Activated CD4-positive, alpha-beta T cell treated with anti-CD3 and anti-CD28 coated beads for 1 hour (primary cell): ENCODE measurements at places on chromosomes 4 and X.

- no peak for DNase-seq
Measured at GRCh38 chrX:133668225-133668931, 253.1 kb upstream of the GPC4 start.

DNA sequence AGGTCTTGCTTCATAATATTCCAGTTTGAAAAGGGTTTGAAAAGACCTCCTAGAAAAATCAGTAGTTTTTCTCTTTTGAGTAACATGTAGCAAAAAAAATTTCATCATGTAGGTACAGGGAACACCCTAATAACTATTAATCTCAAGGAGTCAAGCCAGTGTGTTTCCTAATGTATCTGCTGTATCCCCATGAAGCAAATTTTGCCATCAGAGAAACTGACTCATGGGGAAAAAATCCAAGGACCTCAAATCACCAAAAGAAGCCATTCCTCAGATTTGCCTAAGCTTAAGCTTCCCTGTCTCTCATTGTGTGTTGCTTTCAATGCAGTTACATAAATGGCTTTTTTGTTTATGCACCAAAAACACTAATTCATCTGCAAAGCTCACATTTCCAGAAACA lies 29.7 kb downstream of the F9 start:
- no peak for DNase-seq

DNA sequence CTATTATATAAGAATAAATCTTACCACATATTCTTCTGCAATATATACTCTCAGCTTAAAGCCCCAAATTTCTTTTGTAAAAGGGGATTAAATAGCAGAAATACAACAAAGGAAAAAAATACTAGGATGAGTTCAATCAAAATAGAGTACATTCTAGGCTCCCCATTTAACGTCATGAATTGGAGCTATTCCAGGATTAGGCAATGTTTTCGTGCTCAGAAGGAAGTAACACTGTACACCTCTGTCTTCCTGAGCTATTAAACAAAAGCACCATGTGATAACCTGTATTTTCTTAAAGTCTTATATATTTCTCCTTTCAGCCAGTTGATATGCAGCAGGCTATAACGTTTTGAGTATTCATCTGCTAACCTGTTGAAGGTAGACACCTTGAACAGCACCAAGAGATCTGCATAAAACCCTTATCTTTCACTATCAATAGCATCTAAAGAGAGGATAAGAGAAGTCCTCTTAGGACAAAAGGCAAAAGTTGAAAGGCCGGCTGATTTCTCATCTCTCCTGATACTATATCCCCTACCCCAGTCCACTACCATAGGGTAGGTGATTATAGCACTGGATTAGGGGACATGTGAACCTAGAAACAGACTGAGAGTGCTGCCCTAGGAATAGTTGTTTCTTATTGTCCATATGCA lies 31.5 kb downstream of the TEC start:
- no peak for DNase-seq

DNA sequence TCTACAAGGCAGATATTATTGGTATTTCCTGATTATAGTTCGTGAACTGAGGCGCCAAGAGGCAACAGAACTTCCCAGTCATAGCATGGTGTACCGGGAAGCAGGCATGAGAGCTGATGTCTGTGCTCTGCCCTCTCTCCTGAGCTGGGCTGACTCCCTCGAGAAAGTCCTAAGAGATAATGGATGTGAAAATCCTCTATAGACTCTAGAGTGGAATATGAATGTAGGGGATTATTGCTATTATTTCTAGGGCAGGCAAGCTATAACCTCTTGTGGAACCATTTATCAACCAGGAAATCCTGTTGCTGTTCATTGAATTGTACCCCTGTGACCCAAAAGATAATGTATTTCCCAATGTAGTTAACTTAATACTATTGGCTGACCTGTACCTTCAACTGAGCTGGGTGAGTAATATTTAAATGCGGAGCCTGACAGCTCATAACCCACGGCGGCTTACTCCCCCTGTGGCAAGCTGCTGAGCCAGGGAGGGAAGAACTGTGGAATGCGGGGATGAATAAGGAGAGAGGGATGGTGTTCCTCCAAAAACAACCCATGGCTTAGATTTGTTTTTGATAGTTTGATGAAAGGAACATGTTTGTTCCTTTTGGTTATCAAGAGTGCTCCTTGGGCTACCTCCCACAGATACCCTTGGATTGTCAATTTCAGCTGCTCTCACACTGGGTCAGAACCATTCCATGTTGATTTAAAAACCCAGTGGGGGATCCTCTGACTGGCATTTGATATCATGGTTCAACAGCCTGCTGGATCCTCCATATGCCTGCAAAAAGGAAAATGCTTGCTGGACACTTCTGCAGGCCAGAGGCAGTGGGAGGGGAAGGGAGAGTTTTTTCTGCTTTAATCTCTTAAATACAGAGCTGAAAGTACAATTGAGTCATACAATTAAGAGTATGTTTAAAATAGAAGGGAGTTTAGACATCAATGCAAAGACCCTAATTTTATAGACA lies 339.0 kb upstream of the BOD1L1 start:
- DNase-seq, result no peak

- no peak for DNase-seq
Measured at GRCh38 chrX:9878146-9878820, 88.9 kb upstream of the CLDN34 start.

- no peak for DNase-seq
Measured at GRCh38 chr4:155802190-155802959, 43.6 kb downstream of the GUCY1B1 start.

DNA sequence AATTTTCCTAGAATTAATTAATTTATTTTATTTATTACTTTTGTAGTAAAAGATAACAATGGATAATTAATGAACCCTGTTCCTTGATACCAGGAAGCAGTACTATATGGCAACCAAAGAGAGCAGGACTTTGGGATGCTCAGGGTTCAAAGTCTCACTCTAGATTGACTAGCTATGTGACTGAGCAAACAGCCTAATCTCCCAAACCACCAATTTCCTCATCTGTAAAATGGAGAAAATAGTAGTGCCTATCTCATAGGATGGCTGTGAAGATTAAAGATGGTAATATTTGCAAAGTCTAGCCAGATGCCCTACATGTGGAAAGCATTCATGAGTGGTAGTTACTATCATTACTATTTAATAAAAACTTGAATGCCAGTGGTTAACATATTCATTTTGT lies 97.6 kb downstream of the PRDM5 start:
- DNase-seq, result no peak

DNA sequence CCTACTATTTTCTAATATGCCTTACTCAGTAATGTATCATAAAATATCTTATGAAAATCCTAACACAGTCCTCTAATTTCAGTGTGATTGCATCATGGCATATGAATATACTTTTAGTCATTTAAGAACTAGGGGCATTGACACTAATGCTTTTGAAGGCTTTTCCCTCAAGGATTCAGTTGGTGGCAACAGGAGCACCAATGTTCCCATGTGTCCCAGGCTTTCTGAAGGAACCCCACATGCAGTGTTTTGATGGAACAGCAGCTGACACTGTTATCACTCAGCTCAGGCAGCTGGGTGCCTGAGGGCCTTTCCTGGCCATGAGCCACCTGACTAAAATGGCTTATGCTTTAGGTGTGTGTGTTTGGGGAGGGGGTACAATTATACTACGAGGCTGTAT lies 348.3 kb downstream of the ARHGAP24 start:
- DNase-seq, result no peak

- no peak for DNase-seq
Measured at GRCh38 chr4:38672397-38673129, 8.6 kb downstream of the KLF3 start.

DNA sequence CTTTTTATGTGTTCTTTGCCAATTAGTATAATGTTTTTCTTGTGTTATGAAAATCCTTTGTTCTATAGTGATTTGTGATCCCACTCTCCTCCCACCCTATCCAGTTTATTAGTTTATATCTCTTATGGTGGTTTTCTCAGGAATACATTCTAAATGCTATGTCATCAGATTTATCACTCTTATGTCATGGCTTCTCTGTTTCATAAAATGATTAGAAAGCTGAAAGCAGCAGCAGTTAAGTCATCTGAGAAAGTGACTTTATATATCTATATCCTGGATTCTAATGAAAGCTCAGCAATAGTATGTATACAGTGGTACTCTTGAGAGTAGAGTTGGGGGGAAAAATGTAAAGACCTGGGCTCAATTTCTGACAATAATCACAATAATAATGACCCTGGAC lies 41.2 kb downstream of the NCAPG start:
- DNase-seq, result no peak

DNA sequence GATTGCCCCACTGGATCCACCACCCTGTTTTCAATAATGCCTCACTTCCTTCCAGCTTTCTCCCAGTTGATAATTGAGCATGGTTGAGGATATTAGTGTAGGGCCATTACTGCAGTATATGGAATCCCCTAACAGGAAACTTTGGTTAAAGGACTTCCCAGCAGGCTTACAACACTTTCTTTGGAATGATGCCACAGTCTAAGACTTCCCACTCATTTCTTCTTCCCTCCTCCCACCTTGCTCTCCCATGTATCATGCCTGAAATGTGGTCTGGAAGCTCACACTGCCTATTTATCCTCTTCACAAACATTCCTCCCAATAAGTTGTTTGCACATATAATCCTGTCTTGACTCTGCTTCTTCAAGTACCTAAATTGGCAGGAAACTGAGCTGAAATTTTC lies 863.3 kb downstream of the CENPC start:
- DNase-seq, result no peak

DNA sequence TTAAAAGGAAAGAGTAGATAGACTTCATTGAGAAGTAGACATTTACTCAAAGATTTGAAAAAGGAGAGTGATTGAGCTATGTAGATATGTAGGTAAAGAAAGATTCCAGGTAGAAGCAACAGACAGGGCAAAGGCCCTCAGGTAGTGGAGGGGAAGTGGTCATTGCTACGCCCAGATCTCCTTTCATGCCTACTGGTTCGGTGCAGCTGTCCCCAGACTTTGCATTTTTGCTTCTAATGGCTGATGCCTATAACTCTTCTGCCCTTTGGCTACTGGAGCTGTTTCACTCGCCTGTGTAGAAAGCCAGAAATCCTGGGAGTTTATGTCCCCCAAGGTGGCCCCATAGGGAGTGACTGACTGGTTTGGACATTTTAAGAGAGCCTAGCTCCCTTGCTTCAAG lies 16.9 kb upstream of the ARMCX2 start:
- no peak for DNase-seq

- DNase-seq, result no peak
Measured at GRCh38 chrX:49282647-49283011, 13.0 kb downstream of the PPP1R3F start.

GRCh38 chrX:23694606-23695005 lies 27.3 kb downstream of the PRDX4 start:
- peak; percentile 24 for DNase-seq

DNA sequence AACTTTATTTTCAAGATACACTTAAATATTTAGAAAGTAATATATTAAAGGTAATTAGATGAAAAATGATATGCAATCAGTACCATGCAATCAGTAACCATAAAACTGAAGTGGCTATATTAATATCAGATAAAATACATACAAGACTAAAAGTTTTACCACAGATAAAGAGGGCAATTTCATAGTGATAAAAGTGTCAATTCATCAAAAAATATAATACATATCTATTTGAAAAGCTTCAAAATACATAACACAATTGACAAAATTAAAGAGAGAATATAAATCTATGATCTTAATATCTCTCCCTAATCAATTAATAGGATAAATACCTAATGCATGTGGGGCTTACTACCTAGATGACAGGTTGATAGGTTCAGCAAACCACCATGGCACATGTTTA lies 105.5 kb downstream of the SOWAHB start:
- DNase-seq, result no peak

DNA sequence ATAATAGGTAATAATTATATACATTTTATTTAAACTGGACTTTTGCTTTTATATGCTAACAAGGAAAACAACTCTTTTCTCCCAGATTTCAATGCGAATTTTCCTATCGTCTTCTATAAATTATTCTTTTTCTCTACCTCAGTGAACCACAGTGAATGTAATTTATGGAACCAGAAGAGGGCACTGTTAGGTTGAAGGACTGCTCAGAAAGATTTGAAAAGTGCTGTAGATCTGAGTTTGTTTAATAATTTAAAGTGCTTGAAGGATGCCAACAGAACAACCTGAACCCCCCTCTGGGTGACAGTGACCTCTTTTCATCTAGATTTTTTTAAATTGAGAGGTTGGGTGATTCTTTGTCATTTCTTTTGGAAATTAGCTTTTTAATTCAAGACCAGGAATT lies 54.9 kb downstream of the PHOX2B start:
- DNase-seq, result no peak

- no peak for DNase-seq
Measured at GRCh38 chr4:119656342-119656741, 27.7 kb upstream of the PDE5A start.

- no peak for DNase-seq
Measured at GRCh38 chrX:16320765-16321355, 153.6 kb downstream of the MAGEB17 start.

- DNase-seq, result no peak
Measured at GRCh38 chr4:138348055-138348454, 105.9 kb upstream of the SLC7A11 start.

- DNase-seq, result no peak
Measured at GRCh38 chrX:48737940-48738339, 23.6 kb upstream of the GLOD5 start.

- DNase-seq, result no peak
Measured at GRCh38 chr4:13953083-13953482, 325.6 kb upstream of the BOD1L1 start.

GRCh38 chr4:39415678-39416283 lies 9.1 kb downstream of the KLB start:
- no peak for DNase-seq

DNA sequence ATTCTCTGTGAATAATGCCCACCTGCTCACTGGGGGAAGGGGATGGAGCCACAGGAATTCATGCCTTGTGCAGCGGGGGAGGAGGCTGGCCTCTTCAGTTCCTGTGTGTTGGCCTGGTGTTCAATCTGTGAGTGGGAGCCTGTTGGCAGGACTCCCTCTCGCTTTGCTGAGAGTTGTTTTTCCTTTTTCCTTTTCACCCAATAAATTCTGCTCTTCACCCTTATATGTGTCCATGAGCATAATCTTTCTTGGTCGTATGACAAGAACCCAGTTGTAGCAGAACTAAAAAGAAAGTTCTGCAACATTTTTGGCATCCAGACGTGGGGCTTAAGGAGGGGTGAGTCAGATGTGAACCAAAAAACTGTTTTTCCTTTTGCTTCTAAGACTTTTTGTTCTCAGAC lies 235.2 kb upstream of the HDX start:
- no peak for DNase-seq

DNA sequence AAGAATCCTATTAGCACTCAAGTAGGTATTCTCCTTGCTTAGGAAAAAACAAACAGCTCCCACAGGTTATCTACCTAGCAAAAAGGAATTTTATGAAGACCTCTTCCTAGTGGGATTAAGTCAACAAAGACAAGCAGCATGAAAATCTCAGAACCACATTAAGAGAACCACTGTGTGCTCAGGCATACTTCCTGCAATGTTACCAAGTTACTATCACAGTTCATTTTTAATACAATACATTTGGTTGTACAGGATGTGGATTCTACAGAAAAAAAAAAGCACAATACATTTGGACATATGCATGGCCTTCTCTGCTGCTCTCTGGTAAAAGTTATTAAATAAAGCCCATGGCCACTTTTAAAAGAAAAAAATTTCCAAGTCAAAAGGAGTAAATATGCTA lies 193.7 kb downstream of the PPP3CA start:
- DNase-seq, result no peak

GRCh38 chrX:67953658-67954057 lies 409.8 kb downstream of the AR start:
- no peak for DNase-seq

GRCh38 chr4:58936436-58936835 lies 1826.3 kb upstream of the IGFBP7 start:
- no peak for DNase-seq

GRCh38 chrX:147838465-147839131 lies 73.1 kb upstream of the FMR1 start:
- DNase-seq, result no peak

GRCh38 chrX:9609987-9610386 lies 145.1 kb downstream of the TBL1X start:
- DNase-seq, result no peak
